Posterior cingulate gyrus (tissue), 11 donors: ENCODE measurements at places on chromosomes 6 and 20.

DNA sequence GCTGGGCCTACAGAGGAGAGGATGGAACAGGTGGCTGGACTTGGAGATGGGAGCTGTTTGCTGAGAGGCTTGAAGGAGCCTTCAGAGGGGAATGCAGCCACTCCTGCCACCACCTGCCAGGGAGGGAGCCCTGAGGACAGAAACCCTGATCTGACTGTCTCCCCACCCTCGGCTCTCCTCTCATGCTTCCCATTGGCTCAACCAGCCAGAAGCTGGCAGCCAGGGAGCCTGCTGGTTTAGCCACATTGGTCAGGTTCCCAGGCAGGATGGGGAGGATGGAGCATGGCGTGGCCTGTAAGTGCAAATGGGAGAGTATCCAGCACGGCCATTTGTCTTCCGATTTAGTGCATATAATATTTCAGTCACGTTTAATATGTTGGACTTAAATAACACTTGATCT is 12.8 kb downstream of the TREM1 start:
- DNase-seq = no peak

- DNase-seq = no peak
These were observed 2.2 kb upstream of the QKI start for GRCh38 chr6:163412341-163412740.

DNA sequence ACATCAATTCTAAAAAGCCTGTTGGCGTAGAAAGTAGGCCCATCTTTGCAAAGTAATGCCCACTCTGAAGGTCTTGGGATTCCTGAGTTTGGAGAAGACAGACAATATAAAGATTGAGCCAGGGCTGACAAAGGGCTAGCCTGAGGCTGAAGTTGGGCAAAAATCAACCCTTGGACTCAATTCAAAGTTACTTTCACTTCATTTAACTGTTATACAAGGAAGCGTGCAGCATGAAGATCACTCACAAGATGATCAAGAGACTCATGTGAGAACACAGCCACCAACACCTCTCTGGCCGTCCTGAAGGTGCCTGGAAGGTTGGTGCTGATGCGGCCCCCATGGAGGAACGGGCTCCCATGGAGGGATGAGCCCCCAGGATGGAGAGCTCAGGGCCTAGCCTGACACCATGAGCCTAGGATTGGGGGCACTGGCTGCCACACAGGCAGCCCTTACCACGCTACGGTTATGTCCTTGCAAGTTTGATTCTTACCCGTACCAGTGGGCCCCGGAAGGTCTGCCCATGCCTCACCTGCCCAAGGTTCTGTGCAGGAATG is 26.6 kb downstream of the FOXC1 start:
- DNase-seq = no peak

DNA sequence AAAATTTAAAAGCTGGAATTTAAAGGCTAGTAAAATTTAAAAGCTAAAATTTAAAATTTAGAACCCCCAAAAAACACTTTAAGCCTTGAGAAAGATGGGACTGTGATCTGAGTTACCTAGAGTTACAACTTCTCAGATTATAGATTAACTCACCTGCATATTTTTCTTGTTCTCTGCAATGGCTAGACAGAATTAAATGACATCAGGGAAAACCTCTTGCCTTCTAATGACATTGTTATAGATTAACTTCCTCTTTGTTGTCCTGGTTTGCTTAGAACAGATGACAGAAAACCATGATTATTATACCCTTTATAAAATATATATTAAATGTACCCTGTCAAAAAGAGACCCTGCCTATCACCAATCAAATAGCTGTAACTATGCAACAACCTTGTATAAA is 56.4 kb downstream of the TRDN start:
- DNase-seq = no peak

- no peak for DNase-seq
These were observed 35.1 kb downstream of the SNRNP48 start for GRCh38 chr6:7624796-7625710.

- DNase-seq = no peak
These were observed 167.0 kb downstream of the GMPR start for GRCh38 chr6:16405375-16405774.

DNA sequence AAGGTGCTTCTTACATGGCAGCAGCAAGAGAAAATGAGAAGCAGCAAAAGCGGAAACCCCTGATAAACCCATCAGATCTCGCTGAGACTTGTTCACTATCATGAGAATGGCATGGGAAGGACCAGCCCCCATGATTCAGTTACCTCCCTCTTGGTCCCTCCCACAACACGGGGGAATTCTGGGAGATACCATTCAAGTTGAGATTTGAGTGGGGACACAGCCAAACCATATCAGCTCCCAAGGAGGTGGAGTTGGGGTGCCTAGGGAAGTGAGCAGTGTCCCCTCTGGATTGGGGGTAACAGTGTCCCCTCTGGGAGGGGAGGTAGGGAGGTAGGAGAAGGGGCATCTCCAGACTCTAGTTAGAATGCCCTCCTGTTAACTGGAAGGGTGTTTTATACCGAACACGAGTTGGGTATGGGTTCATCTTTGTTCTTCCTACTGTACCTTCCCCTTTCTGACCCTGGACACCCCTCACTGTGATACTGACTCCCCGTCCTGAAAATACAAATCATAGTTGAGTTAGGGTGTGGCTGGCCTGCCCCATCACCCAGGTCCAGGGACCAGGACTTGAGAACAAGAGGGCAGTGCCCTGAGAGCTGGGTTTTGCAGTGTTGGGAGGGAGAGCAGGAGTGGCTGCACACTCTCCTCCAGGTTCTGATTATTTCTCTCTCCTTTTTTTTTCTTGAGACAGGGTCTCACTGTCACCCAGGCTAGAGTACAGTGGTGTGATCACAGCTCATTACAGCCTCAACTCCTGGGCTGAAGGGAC is 62.0 kb downstream of the EFCAB8 start:
- DNase-seq = no peak

DNA sequence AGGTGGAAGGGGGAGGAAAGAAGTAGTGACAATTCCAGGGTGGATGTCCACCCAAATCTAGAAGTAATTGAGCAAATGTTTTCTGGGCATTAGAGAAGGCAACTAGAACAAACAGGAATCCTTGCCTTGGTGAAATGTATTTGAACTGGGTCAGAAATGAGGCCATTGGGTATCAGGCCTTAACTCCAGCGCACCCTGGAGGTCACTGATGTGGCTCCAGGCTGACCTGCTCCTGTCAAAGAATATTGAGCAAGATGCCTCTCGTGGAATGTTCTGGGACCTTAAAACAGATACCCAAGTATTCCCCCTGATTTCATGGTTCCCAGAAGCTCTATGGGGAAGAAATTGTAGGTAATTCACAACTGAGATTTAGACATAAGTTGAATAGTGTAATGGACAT is 6.9 kb downstream of the HLA-DPB1 start:
- no peak for DNase-seq

DNA sequence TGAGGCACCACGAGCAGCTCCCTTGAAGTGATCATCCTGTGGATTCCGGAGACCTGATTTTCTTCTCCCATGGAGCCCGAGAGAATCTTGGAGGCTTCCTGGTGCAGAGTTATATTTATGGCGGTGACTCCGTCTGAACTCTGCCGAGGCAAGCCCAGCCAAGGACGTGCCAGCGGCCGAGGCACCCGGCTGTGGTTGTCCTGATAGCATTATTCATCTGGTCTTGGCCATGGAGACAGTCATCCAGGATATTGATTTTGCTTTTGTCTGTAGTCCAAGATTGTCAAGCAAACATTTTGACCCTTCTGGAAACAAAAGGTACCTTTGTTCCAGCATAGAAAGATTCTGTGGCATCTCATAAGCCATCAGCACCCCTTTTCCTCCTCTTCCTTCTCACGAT is 163.3 kb downstream of the SCML4 start:
- DNase-seq = no peak

GRCh38 chr6:14127611-14128010 is 10.0 kb downstream of the CD83 start:
- DNase-seq = no peak

DNA sequence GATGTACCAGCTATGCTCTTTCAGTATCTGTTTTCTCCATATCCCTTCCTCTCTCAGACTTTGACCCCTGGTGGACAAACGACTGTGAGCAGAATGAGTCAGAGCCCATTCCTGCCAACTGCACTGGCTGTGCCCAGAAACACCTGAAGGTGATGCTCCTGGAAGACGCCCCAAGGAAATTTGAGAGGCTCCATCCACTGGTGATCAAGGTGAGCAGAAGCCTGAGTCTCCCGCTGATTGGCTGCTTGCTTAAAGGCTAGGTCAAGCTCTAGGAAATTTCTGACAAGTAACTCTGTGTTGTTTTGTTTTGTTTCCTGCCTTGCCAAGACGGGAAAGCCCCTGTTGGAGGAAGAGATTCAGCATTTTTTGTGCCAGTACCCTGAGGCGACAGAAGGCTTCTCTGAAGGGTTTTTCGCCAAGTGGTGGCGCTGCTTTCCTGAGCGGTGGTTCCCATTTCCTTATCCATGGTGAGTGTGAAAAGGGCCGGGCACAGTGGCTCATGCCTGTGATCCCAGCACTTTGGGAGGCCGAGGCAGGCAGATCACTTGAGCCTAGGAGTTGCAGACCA is 28.6 kb downstream of the C6orf89 start:
- no peak for DNase-seq

DNA sequence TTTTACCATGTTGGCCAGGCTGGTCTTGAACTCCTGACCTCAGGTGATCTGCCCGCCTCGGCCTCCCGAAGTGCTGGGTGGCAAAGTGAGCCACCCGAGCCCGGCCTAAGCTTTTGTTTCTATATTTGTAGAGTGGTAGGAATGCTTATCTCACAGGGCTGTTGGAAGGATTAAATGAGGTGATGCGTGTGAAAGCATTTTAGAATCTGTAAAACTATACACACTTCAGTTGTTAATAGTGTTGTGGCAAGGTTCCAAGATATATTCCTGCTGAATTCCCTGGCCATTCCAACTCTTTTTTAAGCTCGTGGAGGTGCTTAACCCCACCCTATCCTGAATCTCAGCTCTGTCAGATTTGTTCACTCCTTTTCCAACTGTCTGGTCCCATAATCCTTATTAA is 89.9 kb upstream of the AKIRIN2 start:
- no peak for DNase-seq

- no peak for DNase-seq
These were observed 265.1 kb upstream of the CEP162 start for GRCh38 chr6:84492241-84493165.

DNA sequence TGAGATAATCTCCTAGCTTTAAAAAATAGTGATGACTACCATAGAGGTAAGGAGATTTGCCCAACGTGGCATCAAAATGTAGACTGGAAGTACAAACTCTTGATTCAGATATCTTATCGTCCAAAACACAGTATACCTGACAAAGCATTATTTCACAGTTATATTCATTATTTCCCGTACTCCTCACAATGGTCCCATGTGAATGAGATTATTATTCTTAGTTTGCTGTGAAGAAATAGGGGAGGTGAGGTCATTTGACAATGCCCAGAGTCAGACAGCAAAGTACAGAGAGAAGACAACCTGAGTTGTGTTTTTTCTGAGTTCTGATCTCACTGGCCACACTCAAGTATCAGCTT is 1.2 kb upstream of the TFB1M start:
- DNase-seq = no peak

DNA sequence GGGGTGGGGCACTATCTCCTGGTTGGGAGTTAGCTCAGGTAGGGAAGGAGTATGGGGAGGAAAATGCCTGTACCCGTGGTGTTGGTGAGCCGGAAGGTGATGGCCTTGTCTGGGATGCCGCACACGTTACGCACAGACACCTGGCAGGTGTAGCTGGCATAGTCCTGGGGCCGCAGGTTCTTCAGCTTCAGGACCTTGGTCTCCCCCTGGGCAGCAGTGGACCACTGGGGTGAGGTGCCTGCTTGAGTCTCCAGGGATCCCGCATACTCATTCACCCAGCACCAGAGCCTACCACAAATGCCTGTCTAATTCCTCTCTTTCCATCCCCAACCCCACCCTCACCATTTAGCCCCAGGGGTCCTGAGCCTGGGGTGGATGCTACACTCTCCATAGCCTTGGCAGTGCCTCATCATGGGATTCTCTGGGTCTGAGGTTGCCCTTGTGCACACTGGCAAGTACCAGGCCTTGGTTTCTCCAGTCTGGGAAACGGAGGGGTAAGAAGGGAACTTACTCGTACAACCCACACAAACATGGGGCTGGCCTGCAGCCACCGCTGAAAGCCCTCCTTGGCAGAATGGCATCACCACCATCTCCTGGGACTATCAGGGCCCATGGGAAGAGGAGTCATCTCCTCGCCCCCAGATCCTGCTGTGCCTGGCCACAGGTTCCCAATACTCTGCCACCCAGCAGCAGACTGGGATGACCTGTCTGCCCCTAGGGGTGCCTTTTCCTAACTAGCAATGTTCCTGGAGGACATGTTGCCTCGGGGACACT is 42.8 kb downstream of the MDGA1 start:
- peak; percentile 55 for DNase-seq

GRCh38 chr6:143213859-143214376 is 153.2 kb downstream of the AIG1 start:
- no peak for DNase-seq

DNA sequence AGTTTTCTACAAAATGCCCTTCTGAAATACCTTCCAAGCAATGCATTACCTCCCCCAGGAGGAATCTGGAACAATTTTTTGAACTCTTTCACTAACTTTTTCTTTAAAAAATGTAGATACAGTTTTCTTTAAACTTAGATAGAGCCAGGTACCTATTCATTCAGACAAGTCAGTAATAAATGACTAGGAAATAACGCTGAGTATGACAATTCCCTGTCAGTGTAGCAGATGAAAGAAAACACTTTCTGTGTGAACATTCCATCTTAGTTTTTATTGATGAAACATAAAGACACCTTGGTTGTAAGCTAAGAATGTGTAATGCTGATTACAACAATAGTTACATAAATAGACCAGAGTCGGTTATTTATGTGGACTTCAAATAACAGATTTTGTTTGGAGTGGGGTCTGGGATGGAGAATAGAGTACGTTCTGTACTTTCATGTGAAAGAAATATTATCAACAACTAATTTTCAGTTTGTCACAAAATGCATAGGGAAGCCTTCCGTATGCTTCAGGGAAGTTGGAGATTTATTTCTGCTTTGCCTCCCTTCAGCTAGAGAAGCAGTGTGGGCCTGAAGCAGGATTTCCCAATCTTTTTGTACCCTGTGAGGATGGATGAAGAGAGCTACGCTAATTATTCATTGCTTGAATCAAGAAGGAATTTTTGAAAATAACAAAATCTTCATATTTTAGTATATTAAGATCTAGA is 19.2 kb upstream of the QKI start:
- DNase-seq = no peak
